Fibroblast of villous mesenchyme (primary cell): ENCODE measurements at places on chromosomes 2 and 18. TPM values are rescaled to one million over a fixed set of nuclear protein-coding genes. Genes with fewer than 3 reads are reported as not detected.
A peak's percentile ranks its signal among the peaks of the same experiment; 100 is the strongest.

Gene ANKRD53
- total RNA-seq: 0.43 and 1.3 TPM in 2 replicates

Gene LIMS3
- total RNA-seq: 5.8 and 14.2 TPM in 2 replicates

Gene MSGN1
- total RNA-seq: not detected in 2 replicates

Gene PER2
- 4.3 and 4.5 TPM in 2 replicates for total RNA-seq

Gene IL1RN
- total RNA-seq: not detected in 2 replicates

Gene COL5A2
- 693 and 717 TPM in 2 replicates for total RNA-seq

Gene YPEL5
- total RNA-seq: 61.2 and 66.1 TPM in 2 replicates

Gene THSD7B
- 0.32 and 1.3 TPM in 2 replicates for total RNA-seq

Gene STARD6
- total RNA-seq: 0.43 TPM in 1 of 2 replicates, not detected in the other

Gene CYP27C1
- under 0.01 TPM in 2 replicates for total RNA-seq

DNA sequence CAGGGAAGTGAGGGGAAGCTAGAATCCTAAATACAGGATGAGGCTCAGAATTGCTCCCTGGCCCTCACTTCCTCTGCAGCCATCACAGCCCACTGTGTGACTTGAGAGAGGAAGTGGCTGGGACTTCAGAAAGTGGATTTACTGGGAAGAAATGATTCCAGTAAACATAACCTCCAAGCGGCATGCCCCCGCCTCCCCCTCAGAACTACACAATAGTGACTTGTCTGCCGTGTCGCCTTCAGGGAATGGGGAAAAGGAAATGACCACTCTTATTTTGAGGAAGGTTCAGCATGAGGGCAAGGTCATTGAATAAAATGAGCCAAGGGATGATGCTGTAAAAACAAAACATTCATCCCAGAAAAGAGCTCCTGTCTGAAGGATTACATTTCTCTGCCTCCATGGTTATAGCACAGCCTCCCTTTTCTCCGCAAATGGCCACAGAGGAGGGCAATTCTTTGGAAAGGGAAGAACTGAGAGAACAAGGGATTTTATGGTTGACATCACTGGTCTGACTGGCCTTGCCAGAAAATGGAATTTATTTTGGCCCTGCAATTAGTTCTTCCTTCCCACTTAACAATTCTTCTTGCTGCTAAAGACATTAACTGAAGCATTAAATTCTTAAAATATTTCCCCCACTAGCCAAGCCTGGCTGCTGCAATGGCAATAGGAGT, 78.9 kb upstream of the DAPL1 start:
- no peak for DNase-seq

DNA sequence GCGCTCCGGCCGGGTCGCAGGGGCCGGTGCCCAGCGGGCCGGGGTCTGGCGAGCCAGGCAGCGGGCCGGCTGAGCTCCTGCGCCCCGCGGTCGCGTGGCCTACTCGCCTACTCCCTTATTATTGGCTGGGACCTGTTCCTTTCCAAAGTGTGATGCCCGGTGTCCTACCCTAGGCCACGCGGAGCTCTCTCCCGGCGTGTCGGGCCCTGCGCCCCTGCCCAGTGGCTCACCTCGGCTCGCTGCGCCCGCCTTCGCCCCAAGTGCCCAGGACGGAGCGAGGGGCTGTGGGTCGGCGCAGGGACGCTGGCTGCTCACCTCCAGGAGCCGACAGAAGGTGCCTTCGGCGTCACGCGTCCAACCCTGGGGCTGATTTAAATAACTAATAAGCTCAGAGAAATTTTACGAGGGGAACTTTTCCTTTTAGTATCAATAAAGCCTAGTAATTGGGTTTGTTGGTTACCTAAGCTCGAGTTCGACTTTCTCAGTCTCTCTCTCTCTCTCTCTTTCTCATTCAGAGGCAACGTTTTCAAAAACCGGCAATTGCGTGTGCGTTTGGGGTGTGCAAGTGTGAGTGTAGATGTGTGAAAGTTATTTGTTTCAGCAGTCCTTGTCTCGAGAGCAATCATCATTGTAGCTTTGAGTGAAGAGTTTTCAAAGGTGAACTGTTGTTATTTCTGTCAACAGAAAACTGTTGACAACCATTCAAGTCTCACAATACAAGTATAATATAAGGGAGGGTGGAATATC, 7.0 kb upstream of the SATB2 start:
- DNase-seq: no peak

DNA sequence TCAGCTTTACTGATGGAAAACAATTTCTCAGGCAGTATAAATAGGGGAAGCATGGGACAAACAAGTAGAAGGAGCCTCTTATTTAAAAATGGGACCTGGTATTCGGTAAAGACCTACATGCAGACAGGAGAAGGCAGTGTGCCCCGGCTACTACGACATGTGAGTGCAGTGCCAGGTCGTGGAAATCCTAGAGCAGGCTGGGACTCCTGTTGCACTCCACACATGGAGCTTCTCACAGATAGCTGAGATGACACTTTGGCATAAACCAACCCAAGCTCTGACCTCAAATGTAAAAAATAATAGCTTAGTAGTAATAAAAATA, 885 bp upstream of the DSEL start:
- peak; percentile 34 for DNase-seq

DNA sequence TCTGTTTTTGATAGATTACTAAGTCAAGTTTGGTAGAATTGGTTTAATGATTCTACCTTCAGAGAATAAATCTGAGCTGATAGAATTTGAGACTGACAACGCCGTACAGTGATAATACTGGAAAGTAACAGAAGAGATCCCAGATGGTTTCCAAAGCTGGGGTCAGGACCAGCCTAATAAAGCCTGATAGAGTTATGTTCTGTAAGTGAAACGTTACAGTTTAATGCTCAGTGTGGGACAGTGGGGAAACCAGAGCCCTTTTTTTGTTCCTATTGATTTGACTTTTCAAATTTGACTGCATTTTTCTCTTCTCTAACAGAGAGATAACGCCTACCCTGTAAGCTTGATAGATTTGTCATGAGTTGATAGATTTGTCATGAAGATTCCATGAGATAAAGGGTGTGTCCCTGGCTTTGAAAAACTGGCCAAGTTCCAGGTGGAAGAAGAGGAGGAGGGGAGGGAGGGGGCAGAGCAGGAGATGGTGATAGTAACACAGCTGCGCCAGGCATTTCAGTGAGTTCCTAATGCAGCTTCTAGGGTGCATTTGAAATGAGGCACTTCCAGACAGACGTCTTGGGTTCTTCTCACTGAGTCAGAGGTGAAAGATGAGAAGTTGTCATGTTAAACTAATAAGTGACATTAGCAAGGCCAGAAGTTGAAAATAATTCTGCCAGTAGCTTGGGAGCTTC, 65.1 kb downstream of the CERS6 start:
- peak; percentile 32 for DNase-seq

DNA sequence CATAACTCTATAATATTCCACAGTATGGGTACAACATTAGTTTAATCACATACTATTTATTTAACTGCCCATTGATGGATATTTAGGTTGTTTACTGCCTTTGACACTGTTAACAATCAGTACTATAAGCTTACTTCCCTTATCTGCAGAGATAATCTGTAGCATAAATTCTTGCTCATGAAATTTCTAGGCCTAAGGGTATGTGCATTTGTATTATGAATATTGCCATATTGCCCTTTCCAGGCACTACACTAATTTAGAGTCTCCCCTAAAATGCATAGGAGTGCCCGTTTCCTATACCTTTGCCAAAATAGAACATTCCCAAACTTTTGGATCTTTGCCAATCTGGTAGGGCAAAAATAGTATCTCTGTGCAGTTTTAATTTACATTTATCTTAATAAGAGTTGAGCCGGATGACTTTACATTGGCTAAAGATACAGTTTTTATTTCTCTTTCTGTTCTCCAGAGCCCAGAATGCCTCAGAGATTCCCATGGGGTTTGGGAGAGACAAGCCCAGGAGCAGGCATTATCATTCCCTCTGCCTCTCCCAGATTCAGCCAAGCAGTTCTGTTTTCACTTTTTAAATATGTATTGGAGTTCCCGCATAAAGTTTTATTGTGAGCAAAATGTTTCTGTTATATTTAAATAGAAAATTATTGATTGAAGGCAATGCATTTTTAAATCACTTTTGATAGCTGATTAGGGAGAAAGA, 102.8 kb downstream of the CAPN13 start:
- DNase-seq: no peak

- no peak for DNase-seq
These were observed 836.9 kb upstream of the FANCL start for GRCh38 chr2:59077981-59078531.

DNA sequence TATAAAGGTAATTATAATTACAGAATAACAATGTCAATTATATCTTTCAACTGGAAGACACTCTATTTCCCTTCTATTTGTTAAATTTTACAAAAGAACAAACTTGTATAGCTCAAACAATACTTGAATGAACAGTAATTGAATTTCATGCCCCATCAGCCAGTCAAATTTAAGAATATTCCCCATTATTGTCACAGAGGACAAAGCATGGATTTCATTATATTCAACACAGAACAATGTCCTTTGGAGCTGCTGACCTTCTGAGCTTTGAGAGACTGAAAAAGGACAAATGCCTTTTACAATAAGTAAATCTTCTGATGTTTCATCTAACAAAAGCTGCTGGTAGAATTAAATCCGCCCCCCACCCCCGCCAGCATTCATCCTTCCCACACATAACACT, 187.5 kb upstream of the MC4R start:
- DNase-seq: no peak

DNA sequence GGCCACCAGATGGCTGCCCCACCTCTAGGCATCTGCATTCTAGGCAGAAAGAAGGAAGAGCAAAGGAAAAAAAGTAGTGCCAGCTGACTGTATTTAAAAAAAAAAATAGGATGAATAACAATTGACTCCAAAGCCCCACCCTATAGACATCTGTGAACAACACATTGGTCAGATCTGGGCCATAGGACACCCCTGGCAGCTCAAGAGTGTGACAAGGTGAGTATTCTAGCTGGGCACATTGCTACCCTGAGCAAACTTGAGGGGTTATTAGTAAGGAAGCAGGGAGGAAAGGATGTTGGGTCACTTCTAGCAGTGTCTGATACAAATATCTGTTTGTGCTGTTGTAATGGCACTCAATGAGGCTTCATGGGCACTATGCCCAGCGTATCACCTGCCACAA, 58.6 kb upstream of the NPAS2 start:
- DNase-seq: no peak

- DNase-seq: no peak
These were observed 1349.2 kb downstream of the DSC3 start for GRCh38 chr18:29693334-29693733.

DNA sequence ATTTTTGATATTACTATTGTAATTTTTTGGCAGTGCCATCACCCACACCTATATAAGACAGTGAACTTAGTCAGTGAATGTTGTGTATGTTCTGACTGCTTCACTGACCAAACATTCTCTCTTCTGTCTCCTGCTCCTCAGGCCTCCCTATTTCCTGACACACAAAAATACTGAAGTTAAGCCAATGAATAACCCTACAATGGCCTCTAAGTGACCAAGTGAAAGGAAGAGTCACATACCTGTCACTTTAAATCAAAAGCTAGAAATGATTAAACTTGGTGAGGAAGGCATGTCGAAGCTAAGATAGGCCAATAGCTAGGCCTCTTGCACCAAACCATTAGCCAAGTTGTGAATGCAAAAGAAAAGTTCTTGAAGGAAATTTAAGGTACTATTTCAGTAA, 151.9 kb downstream of the RND3 start:
- no peak for DNase-seq

GRCh38 chr2:152464851-152465470, 130.0 kb downstream of the FMNL2 start:
- no peak for DNase-seq

- peak; percentile 90 for DNase-seq
These were observed 24.6 kb downstream of the INSIG2 start for GRCh38 chr2:118112771-118113334.

DNA sequence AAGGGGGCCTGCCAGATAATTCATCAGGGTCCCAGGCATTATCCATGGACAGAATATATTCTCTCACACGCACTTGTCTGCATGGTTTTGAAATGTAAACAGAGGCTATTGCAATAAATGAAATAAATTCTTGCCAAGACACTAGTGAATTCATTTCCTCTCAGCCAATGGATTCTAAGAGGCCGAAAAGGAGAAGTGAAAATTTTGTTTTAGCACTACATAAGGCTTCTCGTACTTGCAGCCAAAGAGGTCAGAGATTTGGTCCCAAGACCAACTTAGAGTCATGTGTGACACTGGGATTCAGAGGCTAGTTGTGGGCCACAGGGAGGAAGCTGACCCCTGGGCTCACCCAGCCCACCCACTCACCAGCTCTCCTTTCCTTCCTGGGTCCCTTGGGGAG, 184.1 kb upstream of the GLI2 start:
- no peak for DNase-seq

DNA sequence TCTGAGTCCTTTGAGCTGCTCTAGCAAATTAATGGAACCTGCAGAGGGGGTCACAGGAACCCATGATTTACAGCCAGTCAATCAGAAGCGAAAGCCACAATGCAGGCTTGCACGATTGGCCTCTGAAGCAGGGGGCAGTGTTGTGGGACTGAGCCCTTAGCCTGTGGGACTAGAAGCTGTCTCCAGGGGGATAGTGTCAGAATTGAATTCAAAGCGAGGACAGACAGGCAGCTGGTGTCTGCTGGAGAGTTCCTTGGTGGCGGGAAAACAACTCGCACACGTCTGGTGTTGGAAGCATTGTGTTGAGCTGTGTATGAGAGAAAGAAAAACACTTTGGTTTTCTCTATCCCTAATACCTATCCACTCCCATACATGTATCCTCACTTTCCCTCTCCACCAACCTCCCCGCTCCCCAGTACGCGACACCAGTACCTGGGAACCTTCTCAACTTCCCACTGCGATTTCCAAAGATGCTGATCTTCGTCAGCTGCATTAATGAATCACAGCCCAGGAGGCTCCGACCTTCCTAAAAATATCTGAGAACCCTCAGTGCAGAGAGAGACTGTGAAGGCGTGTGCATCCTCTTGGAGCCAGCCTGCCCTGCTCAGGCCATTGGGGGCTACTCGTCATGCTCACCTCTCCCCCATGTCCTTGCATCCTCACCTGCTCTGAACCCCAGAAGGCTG, 88.2 kb downstream of the HS1BP3 start:
- DNase-seq: no peak

DNA sequence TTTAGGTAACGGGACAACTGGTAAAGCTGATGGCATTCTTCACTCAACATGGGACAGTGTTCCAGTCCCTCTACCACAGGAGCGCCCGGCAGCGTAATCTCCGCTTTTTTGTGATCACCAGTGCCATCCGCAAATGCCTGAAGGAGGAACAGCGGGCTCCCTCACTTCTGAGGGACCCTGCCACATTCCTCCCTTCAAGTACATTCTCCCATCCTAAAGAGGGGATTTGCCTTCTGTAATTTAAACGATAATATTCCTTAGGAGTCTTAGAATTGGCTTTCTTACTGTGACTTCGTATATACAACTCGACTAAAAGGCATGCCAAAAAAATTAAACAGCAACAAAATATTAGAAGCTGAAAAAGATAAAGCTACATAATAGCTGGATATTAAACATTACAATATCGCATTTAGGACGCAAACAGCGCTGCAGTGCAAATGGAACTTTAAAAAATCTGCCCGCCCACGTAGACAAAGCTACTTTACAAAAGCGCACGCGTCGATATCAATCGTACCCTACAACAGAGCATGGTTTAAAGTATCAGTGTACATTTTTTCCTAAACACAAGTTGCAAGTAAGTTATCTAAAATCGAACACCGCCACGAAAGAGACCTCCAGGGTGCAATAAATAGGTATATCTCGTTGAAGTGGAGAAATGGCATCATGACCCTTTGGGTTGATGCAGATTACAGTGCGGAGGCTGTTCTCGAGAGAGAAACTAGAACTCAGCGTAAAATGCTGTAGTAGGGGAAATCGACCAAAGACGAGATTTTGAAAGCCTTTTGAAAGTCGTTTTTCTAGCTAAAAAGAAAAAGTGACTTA, 2.3 kb upstream of the VSNL1 start:
- peak; percentile 35 for DNase-seq
